ENCODE measurements at places on chromosomes 11 and 22.

- DNase-seq: no peak
Observed at GRCh38 chr11:130945896-130946295, 29.6 kb upstream of the SNX19 start.

DNA sequence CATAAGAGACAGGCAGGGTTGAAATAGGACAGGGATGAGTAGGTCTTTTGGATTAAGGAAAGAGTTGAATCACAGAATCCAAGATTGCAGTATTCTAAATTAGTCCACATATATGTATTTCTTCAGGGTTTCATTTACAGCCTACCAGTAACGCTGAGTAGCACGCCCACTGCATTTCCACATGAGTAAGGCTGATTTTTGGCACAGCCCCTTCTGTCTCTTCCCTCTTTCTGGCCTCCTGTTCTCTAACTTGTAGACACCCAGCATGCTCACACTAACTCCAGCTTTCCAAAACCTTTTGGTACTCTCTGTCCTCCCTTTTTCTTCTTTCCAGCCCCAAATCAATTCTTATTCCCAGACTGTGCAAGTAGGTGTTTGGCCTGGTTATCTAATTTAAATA lies 3.7 kb upstream of the SIK2 start:
- DNase-seq: no peak

DNA sequence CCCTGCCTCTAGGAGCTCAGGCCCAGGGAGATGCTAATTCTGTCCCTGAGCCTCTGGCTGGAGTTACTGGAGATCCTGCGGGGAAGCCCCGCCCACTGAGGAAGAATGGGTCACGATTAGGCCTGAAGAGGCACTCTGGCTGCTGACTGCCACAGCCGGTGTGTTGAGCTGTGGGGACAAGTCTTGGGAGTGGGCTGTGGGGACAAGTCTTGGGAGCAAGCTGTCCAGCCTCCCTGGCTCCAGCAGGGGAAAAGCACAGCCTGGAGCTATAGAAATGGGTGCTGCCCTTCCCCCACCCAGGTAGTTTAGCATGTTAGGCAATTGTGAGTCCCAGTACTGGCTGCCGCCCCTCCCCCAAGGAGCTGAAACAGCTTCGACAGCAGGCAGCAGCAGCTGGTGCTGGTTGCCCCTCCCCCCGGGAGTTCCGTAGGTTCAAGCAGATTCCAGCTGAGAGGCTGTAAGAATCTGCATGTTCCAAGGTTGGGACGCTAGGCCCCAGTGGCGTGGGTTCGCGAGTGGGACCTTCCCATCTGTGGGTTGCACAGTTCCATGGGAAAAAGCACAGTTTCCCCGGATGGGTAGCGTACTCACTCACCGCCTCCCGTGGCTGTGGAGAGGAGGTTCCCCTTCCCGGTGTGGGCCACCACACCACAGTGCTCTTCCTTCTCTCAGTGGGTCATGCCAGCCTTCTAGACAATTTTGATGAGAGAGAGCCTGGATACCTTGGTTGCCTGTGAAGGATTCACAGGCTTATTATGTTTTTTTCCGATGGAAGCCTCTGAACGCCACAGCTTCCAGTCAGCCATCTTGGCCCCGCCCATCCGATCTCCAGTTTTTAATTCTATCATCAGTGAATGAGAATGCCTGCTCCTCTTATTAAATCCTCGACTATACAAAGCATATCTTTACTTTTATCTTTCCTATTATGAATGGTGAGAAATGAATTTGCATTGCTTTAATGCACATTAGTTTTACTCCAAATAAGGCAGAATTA lies 61.5 kb downstream of the MSANTD4 start:
- DNase-seq: peak; percentile 86

DNA sequence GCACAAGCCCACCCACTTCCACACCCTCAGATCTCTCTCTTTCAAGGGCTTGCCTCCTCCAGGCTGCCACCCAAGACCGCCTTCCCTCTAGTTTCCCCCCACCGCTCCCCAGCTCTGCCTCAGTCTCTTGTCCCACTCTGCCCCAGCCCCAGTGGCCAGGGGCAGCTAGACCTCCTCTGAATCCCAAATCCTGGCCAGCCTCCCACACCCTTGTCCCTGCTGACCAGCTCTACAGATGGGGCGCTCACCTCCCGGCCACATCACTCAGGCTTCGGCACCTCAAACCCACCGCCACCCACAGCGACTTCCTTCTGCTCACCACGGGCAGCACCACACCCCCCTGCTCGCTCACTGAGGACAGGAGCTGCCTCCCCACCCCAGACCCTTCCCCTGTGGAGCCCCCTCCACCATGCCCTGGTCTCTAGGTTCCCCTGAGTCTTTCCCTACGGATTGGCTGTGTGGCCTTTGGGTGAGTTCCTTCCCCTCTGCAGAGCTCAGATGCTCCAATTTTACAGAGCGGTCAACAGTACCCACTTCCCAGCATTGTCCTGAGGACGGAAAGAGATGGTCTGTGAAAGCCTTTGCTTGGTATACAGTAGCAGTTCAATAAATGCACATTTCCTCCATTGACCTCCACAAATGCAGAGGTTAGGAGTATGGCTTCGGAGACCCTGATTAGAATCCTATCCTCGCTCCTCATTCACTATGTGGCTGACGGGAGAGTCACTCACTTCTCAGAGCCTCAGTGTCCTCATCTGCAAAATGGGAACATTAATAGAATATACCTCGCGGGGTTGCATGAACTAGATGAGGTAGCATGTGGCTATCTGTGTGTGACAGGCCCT lies 11.5 kb upstream of the SPI1 start:
- no peak for DNase-seq

DNA sequence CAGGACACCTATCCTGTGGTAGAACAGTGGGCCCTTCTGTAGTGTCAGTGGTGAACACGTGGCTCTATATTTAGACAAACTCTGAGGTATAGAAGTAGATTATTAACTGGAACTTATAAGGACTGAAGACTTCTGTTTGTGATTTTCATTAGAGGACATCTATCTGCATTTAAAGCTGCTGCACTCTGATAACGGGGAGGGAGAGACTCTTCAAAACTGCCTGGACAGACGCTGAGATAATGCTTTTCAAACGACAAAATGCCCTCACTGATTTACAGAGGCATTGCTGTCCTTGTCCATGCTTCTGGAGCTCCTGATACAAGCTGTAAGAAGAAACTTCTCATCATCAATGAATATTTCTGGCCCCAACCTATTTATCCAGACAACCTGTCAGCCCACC lies 425.2 kb downstream of the OPCML start:
- DNase-seq: no peak

DNA sequence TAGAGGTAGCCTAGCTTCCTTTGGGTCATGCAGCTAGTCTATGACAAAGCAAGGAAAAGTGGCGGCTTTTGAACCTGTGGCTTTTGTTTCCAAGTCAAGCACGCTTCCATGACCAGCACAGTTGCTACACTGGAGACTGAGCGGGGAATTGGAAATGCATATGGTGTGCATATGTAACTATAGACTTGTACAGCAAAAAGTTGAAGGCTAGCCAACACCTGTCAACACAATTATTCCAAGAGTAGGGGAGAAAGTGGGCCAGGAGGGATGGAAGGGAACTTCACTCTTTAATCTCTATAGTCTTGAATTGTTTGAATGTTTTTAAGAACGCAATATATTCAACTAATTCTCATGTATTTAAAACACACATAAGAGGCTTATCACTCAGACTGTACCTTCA lies 218.5 kb upstream of the CADM1 start:
- DNase-seq: no peak

All from NCI-H1417 (cell line).